ENCODE measurements at places on chromosomes 3 and 15.

DNA sequence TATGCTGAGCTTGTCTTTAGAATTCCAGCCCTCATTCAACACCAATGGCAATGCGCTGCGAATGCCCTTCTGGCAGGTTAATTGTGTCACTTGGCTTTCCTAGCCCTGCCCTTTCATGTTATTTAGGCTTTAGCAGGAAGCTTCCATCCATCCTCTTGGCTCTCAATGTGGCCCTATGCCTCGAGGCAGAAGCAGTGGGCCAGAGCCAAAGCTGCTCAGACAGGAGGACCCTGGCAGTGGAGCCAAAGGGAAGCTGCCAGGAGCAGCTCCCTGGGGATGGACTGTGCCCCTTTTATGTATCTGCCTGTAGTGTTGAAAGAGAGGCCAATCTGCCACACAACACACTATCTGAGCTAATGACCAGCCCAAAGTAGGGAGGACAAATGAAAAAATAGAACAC is 376.4 kb downstream of the CTNNB1 start:
- DNase-seq: no peak

GRCh38 chr3:133506215-133506901 is 67.1 kb upstream of the CDV3 start:
- DNase-seq: no peak

DNA sequence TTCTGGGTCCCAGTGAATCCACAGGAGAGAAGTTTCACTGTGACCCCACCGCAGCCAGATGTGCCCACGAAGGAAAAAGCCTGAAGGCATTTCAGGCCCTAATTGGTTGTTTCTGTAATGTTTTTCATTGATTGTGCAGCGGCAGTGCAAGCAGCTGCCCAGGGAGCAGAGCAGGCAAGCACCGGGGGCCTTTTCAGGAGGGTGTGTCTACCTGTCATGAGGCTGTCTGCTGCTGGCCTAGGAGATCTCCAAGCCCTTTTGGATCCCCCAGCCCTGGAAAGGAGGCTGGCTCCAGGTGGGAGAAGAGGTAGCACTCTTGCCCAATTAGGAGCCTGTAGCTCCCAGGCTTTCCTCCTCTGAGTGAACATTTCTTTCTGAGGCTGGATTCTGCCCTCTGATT is 108.8 kb downstream of the EPHB1 start:
- DNase-seq: no peak

- DNase-seq: no peak
Measured at GRCh38 chr3:7423995-7424394, 563.1 kb downstream of the GRM7 start.

DNA sequence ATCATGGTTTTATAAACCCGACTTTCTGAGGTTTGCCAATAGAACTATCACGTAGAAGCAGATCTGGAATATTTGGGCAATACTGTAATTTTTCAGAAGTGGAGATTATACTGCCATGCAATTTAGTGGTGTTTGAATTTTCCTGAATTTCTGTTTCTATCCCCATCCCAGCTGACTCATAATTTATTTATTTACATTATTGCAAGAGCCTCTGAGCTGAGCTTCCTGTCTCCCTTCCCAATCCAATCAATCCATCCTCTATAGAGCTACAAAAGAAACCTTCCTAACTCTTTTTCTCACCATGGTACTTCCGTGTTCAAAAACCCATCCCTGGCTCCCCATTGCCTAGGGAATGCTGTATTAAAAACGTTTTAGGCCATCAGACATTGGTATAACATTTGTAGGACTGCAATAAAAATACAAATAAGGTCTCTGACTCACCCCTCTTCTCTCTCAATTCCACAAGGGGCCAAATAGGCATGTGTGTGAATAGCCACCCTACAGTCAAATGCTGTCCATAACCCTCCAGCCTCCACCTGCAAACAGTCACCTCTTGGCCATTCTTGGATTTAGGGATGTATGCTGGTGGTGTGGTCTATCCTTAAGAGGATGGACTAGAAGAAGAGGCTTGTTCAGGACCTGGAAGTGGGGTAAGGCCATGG is 190.7 kb downstream of the CD47 start:
- no peak for DNase-seq

- no peak for DNase-seq
Measured at GRCh38 chr3:141412936-141413354, 44.6 kb downstream of the ZBTB38 start.

GRCh38 chr3:138432576-138433240 is 1.7 kb upstream of the ESYT3 start:
- no peak for DNase-seq

DNA sequence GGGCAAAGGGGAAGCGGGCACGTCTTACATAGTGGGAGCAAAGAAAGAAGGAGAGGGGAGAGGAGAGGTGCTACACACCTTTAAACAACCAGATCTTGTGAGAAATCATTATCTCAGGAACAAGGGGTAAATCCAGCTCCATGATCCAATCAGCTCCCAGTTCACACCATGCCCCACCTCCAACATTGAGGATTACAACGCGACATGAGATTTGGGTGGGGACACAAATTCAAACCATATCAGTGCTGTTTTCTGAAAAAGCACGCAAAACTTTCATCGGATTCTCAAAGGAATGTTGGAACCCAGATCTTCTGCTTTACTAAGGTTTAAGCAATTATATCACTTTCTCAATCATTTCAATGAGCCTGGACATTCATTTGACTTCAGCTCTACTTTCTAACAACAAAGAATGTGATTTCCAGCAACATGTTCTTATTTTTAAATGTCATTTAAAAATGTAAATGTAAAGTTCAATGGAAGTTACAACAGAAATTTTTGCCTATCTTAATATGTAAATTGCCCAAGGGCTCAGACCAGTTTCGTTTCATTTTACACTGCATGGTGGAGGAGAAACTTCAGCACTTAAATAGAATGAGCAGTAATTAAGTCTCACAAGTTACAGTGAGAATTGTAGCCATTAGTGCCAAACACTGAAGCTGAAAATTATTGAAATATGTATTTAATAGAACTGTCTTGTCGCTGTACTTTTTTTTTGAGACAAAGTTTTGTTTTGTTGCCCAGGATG is 8.4 kb upstream of the CCDC54 start:
- no peak for DNase-seq

- DNase-seq: no peak
Measured at GRCh38 chr15:101542306-101543025, 53.0 kb upstream of the PCSK6 start.

DNA sequence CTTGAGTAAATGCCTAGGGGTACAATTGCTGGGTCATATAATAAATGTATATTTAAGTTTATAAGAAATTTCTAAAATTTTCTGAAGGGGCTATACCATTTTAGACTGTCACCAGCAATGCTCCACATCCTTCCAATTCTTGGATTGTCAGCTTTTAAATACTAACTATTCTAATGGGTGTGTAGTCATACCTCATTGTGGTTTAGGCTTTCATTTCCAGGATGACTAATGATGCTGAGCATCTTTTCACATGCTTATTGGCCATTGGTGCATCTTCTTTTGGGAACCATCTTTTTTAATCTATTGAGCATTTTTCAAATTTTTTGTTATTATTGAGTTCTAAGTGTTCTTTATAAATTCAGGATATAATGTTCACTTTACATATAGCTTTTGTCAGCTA is 52.5 kb upstream of the CORO2B start:
- no peak for DNase-seq

DNA sequence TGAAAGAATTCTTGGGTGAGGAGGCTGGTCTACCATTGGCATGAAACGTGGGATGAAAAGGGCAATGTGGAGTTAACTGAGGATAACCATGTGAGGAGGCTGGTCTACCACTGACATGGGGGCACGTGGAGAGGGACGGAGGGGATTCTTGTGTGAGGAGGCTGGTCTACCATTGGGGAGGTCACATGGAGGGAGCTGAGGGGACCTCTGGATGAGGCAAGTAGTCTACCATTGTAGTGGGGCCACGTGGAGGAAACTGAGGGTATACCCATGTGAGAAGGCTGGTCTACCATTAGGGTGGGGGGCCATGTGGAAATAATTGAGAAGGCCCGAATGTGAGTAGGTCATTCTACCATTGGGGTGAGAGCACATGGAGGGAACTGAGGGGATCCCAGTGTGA is 154.1 kb downstream of the FBLN2 start:
- DNase-seq: no peak

DNA sequence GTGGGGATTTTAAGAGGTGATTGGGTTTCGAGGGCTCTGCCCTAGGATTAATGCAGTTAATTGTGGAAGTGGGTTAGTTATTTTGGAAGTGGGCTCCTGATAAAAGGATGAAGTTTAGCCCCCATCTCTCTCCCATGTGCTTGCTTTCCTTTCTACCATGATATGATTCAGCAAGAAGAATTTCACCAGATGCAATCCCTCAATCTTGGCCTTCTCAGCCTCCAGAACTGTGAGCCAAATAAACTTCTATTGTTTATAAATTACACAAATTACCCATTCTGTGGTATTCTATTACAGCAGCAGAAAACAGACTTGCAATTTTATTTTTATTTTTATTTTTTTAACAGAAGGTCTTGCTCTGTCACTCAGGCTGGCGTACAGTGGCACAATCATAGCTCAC is 27.3 kb upstream of the UBE2E1 start:
- DNase-seq: no peak

GRCh38 chr3:20552605-20553275 is 366.7 kb upstream of the SGO1 start:
- DNase-seq: no peak

DNA sequence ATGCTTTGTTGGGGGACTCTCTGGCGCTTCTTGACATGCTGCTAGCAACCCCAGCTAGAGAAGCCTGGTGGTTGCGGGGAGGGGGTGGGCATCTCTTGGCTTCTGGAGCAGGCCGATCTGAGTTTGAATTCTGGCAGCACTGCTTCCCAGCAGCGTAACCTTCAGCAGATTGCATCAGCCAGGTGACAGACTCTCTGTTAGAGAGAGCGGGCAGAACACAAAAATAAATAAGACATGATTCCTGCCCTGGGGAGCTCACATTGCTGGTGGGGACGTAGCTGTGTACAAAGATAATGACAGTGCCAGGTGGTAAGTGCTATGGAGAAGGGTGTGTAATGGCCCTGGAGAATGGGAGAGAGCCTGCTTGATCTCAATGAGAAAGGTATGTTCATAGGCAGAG is 87.4 kb downstream of the THSD4 start:
- DNase-seq: no peak

DNA sequence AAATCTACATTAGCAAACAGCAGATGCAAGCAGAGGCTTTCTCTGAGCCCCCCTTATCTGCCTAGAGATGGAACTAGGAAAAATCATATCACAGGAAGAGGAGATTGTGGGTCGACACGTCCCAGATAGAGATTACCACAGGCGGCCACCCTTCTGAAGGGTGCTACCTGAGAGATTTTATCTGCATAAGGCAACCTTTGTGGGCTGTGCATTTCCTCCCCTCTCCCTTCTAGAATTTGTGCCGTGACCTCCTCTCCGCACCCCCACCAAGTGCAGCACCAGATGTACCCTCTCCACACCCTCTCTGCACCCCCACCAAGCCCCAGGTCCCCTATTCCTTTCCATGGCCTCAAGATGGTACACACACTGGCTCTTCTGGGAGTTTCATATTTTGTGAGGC is 27.4 kb downstream of the METTL6 start:
- no peak for DNase-seq

GRCh38 chr15:79208179-79208578 is 74.3 kb upstream of the ANKRD34C start:
- DNase-seq: no peak

DNA sequence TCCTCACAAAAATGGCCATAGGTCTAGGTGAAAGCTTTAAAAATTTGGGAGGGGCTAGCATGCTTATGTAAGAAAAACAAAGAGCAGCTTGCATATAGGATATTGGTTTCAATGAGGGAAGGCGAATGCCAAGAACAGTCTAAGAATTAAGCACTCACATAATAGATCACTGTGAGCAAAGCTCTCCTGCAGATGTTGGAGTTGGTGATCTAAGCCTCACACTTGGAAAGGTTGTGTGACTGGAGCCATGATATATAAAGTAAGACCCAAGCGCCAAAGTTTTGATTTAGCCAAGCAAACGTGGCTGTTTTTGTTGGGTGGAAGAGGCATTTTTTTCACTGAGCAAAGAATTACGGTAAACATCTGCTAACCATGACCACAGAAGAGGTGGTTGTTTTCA is 237.5 kb downstream of the FOXP1 start:
- no peak for DNase-seq

- no peak for DNase-seq
Measured at GRCh38 chr3:109631897-109632296, 294.6 kb upstream of the DPPA4 start.

Measured in stimulated activated CD4-positive, alpha-beta T cell treated with anti-CD3 and anti-CD28 coated beads, TNF-alpha, amount 100 ng/mL, for 4 hours (primary cell).